Mammary microvascular endothelial cell (primary cell): ENCODE measurements at places on chromosomes 6 and 20. TPM values are rescaled to one million over a fixed set of nuclear protein-coding genes. Genes with fewer than 3 reads are reported as not detected.

FGD2 gene
- not detected in 2 replicates for total RNA-seq

EFCAB8 gene
- not detected in 2 replicates for total RNA-seq

RIPOR2 gene
- 0.33 and 1.0 TPM in 2 replicates for total RNA-seq

DEFB112 gene
- not detected in 2 replicates for total RNA-seq

HM13 gene
- total RNA-seq: 53.5 and 79.1 TPM in 2 replicates
